ENCODE measurements at places on chromosomes 12 and 14.

GRCh38 chr12:84134797-84135366 is 777.7 kb downstream of the SLC6A15 start:
- DNase-seq: no peak

DNA sequence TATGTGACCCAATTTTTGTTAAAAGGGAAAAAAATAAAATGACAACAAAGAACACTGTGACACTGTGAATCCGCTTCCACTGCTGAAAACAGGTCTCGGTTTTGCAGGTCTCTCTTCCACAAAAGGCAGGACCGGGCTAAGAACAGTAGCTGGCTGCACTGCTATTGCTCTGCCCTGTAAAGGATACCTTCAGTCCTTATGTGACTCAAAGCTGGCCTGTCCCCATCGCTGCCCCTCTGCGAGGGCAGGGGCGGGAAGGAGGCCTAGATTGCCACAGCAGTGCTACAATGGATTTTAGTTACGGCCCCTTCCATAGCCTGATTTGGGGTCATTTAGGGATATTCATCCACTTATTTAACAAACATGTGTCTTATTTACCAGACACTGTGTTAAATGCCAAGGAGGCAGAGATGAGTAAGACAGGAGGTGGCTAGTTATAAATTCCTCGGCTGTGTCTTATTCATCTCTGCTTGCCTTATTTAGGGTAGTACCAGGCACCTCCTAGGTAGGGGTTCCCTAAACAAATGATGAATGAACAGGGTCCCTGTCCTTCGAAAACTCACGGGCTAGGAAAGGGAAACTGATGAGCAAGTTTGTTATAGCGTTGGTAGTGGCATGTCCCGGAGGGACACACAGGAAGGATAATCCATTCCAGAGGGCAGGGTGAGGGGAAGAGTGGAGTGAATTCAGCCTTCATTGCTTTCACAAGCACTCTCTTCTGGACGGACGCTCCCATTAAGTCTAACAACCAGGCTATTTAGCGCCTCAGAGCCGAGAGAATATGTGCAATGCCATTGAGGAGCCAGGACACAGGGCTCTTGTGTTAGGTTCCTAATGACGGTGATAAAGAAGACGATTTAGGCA is 73.3 kb downstream of the EID3 start:
- no peak for DNase-seq

GRCh38 chr14:30295980-30296379 is 263.0 kb upstream of the G2E3 start:
- DNase-seq: no peak

GRCh38 chr12:66119229-66119869 is 11.2 kb downstream of the LLPH start:
- DNase-seq: no peak

- DNase-seq: no peak
Observed at GRCh38 chr12:101612160-101612916, 17.6 kb downstream of the MYBPC1 start.

DNA sequence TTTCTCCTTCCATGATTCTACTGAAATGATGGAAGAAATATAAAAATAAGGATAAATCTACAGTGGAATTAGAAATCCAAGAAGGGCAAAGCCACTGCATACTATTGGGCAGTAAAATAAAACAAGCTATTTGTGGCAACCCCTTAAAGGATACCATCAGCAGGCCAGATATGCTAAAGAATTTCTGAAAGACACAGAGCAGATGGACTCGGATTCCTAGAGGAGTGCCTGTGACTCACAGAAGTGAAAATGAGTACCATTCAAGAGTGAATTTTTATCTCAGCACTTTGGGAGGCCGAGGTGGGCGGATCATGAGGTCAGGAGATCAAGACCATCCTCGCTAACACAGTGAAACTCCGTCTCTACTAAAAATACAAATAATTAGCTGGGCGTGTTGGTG is 318.1 kb downstream of the LRIG3 start:
- DNase-seq: no peak

DNA sequence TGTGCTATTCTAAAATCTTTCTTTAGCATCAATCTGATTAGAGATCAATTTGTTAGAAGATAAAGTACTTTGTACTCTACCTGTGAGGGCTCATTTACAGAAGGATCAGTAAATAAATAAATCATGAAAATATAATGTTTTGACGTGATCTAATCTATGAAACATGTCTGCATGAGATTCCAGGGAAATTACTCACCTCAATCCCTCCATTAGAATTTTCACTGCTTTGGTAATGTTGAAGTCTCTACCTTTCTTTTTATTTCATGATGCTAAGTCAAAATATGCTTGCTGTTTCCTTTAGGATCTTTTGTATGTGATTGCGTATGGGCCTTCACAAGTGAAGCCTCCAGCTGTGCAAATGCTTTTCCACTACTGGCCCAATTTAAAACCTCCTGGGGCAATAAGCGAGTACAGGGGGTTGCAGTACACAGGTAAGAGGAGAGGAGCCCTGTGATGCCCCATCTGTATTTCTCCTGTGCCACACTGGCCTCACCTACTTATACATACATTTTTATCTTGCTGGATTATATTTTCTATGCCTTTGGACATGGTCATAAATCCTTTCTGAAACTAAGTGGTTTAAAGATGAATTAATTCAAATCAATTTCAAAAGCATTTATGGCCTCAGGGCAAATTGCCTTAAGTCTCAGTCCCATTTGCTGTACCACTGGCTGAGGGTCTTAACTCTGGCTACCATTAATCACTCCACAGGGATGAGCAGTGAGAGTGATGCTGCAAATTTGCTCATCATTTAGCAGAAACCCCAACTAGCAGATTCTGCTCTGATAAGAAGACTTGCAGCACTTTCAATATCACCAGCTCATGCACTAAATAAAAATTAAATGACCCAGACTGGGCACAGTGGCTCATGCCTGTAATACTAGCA is 66.4 kb downstream of the UNC79 start:
- DNase-seq: no peak

DNA sequence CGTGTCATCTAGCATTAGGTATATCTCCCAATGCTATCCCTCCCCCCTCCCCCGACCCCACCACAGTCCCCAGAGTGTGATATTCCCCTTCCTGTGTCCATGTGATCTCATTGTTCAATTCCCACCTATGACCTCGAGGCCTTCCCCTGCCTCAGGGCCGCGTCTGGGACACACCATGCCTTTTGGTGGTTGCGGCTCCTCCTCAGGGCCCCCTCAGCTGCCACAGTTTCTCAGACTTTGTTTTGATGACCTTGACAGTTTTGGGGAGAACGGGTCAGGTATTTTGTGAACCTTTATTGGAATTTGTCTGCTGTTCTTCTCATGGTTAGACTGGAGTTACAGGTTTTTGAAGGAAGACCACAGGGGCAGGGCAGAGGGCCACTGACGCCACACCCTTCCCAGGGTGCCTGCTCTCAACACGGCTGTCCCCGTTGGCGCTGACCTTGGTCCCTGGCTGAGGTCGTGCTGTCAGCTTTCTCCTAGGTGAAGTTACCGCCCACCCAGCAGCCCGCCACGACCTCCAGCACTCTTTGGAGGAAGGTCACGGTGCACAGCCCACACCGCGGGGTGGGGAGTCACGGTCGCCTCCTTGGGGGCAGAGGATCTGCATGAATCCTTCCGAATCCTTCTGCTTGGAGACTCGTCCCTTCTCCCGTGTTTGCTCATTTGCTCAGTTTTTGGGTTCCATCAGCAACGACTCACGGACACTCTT is 130.5 kb downstream of the KIF26A start:
- DNase-seq: no peak

- no peak for DNase-seq
Observed at GRCh38 chr14:30620178-30620577, 1.9 kb upstream of the SCFD1 start.

DNA sequence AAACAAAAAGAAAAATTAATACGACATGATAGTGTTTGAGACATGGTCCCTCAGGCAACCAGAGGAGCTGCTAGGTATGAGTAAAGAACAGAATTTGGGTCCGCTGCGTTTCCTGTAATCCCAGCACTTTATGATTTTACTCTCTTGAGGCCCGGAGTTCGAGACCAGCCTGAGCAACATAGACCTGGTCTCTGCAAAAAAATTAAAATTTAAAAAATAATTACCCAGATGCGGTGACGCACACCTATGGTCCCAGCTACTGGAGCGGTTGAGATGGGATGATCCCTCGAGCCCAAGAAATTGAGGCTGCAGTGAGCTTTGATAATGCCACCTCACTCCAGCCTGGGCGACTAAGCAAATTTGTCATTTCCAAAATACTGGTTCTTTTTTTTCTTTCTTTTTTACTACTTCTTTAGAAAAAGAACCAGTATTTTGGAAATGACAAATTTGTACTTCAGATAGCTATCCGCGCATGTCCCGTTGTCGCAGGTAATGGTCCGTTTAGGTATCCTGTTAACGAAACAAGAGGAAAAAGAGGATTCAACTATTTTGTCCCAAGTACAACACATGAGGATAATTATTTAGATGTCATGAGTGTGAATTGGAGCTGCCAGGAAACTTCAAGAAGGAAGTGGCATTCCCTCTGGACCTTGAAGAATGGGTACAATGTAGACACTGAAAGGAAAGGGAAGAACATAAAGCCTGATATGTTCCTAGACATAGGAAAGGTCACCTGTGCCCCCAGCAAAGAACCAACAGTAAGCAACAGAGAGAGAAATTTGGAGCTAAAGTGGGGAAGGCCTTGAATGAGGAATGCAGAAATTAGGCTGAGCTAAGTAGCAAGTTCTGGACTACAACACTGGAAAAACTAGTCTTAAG is 1.2 kb upstream of the HECTD1 start:
- no peak for DNase-seq

Measured in HFF-Myc (cell line).